ENCODE measurements at places on chromosomes 4 and X. TPM values are rescaled to one million over a fixed set of nuclear protein-coding genes. Genes with fewer than 3 reads are reported as not detected.

MAGEA4 gene
- not detected for total RNA-seq

PNMA3 gene
- not detected for total RNA-seq

TMEM35A gene
- 0.73 TPM for total RNA-seq

NIPAL1 gene
- total RNA-seq: not detected

CFAP47 gene
- total RNA-seq: not detected

FANCB gene
- 0.49 TPM for total RNA-seq

CT83 gene
- total RNA-seq: not detected

ZNF630 gene
- 1.4 TPM for total RNA-seq

SLC26A1 gene
- total RNA-seq: not detected

CLCN5 gene
- 4.0 TPM for total RNA-seq

GLRB gene
- 1.7 TPM for total RNA-seq

SCRG1 gene
- 0.25 TPM for total RNA-seq

ELK1 gene
- total RNA-seq: 33.2 TPM

ENAM gene
- total RNA-seq: not detected

DAPP1 gene
- not detected for total RNA-seq

MAGEA3 gene
- not detected for total RNA-seq

IBSP gene
- total RNA-seq: not detected

STARD8 gene
- 0.98 TPM for total RNA-seq

RBM41 gene
- total RNA-seq: 14.4 TPM

CACNA1F gene
- not detected for total RNA-seq

FAM47A gene
- total RNA-seq: not detected

GSX2 gene
- total RNA-seq: not detected

MAML3 gene
- total RNA-seq: 6.0 TPM

GABRA4 gene
- total RNA-seq: not detected

ANXA10 gene
- 1.5 TPM for total RNA-seq

RS1 gene
- not detected for total RNA-seq

CT45A3 gene
- not detected for total RNA-seq

FATE1 gene
- total RNA-seq: 0.75 TPM

CT45A6 gene
- total RNA-seq: not detected

CT45A10 gene
- total RNA-seq: not detected

GIMD1 gene
- not detected for total RNA-seq

RTL9 gene
- total RNA-seq: 0.06 TPM

TEX11 gene
- total RNA-seq: not detected

ZNF280C gene
- total RNA-seq: 4.7 TPM

ESX1 gene
- total RNA-seq: not detected

C4orf36 gene
- not detected for total RNA-seq

CPZ gene
- 33.6 TPM for total RNA-seq

GAGE13 gene
- total RNA-seq: not detected

CCSER1 gene
- total RNA-seq: not detected

ANXA3 gene
- total RNA-seq: 0.83 TPM

ETDA gene
- total RNA-seq: not detected

AR gene
- 6.0 TPM for total RNA-seq

LINC00632 gene
- total RNA-seq: 50.2 TPM

LCORL gene
- 12.1 TPM for total RNA-seq

NAA11 gene
- total RNA-seq: not detected

ASB9 gene
- not detected for total RNA-seq

RLIM gene
- 25.3 TPM for total RNA-seq

HSD17B13 gene
- total RNA-seq: not detected

TFDP3 gene
- total RNA-seq: not detected

DSPP gene
- not detected for total RNA-seq
